WTC11 (cell line): ENCODE measurements at places on chromosomes 2 and 18. TPM values are rescaled to one million over a fixed set of nuclear protein-coding genes. Genes with fewer than 3 reads are reported as not detected.

The LCT gene
- total RNA-seq: 0.02 TPM in 1 of 3 replicates, not detected in the others

The ECEL1 gene
- 21.4 to 23.3 TPM (median 21.9 TPM) in 3 replicates for total RNA-seq

DNA sequence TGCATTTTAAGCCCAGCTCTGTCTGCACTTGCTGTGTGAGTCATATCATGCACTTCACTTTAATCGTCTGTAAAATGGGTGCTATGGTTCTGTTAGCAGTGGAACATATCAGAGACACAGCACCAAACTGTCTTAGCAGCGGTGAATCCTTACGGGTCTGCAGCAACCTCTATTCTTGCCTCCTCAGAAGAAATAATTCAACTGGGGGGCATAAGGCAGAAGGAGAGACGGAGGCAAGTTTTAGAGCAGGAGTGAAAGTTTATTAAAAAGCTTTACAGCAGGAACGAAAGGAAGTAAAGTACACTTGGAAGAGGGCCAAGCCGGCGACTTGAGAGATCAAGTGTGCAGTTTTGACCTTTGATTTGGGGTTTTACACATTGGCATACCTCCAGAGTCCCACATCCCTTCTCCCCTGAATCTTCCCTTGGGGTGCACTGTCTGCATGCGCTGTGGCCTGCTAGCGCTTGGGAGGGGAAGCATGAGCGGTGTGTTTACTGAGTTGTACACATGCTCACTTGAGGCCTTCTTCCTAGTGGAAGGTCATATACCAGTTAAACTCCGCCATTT is 109.8 kb downstream of the DDX1 start:
- no peaks in the 10 kb centered on the region for H3K27me3 ChIP-seq
- H3K4me1 ChIP-seq: peaks cover 4% of the 10 kb centered on the region; the same call in 1 of the 2 replicates
- no peak overlapping the region for H3K4me3 ChIP-seq
- no peak for DNase-seq

DNA sequence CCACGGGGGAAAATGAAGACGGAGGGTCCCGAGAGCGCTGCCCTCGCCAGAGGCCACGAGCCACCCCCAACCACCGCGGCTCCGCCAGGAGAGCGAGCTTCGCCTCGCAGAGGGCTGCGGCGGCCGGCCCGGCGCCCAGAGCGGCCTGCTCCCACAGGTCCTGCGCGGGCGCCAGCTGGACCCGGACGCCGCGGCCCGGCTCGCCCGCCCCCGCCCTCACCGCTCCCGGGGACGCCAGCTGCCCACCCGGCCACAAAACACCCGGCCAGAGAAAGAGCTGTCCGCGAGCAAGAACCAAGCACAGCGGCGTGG is 709 bp downstream of the PTPN2 start:
- no peak for DNase-seq
- peaks cover 2% of the 10 kb centered on the region; the same call in 1 of the 2 replicates for H3K27me3 ChIP-seq
- peak overlapping the region; percentile 67; the same call in 1 of the 2 replicates for H3K27ac ChIP-seq
- peak overlapping the region; percentile 80 for H3K4me3 ChIP-seq
- peaks cover 64% of the 10 kb centered on the region for H3K4me1 ChIP-seq

GRCh38 chr2:238061315-238062202 is 758 bp downstream of the SCLY start:
- no peaks in the 10 kb centered on the region for H3K27me3 ChIP-seq
- H3K27ac ChIP-seq: peak overlapping the region; percentile 96
- peaks cover 29% of the 10 kb centered on the region for H3K36me3 ChIP-seq
- peaks cover 33% of the 10 kb centered on the region for H3K4me1 ChIP-seq
- DNase-seq: peak; percentile 57
- H3K4me3 ChIP-seq: peak overlapping the region; percentile 86

- no peak overlapping the region for H3K4me3 ChIP-seq
- H3K27me3 ChIP-seq: no peaks in the 10 kb centered on the region
- H3K27ac ChIP-seq: no peak overlapping the region
- no peaks in the 10 kb centered on the region for H3K4me1 ChIP-seq
- peaks cover 21% of the 10 kb centered on the region for H3K36me3 ChIP-seq
Observed at GRCh38 chr2:241129086-241129871, 20.0 kb downstream of the PASK start.

The C2orf80 gene
- 0.39 to 0.96 TPM (median 0.87 TPM) in 3 replicates for total RNA-seq

DNA sequence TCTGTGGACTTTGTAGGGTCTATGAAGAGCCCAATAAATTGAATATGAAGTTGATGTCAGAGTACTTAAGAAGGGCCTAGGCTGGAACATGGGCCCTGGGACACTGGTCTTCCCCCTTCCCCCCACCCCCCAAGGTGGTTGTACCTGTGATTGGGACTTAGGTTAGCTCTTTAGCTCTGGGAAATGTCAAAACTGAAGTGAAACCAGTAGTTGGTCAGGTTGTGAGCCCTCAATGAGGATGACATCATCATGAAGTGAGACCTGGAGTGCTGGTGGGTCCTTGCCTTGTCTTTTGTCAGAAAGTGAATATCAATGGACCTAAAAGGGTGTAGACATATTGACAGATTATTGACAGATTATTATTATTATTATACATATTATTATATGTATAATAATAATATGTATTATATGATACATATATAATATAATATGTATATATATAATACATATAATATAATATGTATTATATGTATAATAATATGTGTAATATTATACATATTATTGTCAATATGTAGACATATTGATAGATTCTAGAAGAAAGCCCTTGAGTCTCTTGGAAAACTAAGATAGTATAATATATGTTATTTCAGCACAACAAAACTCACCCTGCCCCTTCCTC is 5.4 kb downstream of the MARS2 start:
- peaks cover 29% of the 10 kb centered on the region for H3K4me1 ChIP-seq
- H3K27me3 ChIP-seq: no peaks in the 10 kb centered on the region
- H3K27ac ChIP-seq: no peak overlapping the region
- H3K36me3 ChIP-seq: peaks cover 42% of the 10 kb centered on the region

DNA sequence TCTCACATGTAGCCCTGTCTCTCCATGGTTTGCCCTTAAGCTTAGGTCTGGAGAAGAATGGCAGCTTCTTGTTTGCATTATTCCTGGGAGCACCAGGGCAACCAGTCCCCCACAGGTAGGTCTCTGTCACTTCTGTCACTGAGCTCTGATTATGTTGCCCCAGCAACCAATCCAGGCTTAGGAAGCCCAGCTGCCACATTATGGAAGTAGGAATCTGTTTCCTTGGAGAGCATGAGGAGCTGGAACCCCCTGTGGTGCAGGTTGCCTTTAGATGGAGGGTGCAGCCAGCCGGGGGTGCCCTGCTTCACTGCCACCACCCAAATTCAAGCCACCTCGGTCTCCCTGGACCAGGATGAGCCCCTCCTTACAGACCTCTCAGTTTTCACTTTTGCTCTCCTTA is 4.8 kb downstream of the RESP18 start:
- H3K4me3 ChIP-seq: no peak overlapping the region
- H3K4me1 ChIP-seq: peaks cover 8% of the 10 kb centered on the region
- H3K27me3 ChIP-seq: peaks cover 75% of the 10 kb centered on the region
- no peak for DNase-seq

The ALMS1 gene
- total RNA-seq: 29.2 to 37.3 TPM (median 34.7 TPM) in 3 replicates
